ENCODE measurements at places on chromosomes 5 and 9.
A peak's percentile ranks its signal among the peaks of the same experiment; 100 is the strongest.

- H3K27ac ChIP-seq, result no peak overlapping the region
- no peaks in the 10 kb centered on the region for H3K36me3 ChIP-seq
- DNase-seq, result no peak
- H3K4me1 ChIP-seq, result peaks cover 14% of the 10 kb centered on the region
- H3K4me3 ChIP-seq, result no peak overlapping the region
- no peaks in the 10 kb centered on the region for H3K27me3 ChIP-seq
These were observed 95.7 kb downstream of the LPAR1 start for GRCh38 chr9:110942522-110942921.

DNA sequence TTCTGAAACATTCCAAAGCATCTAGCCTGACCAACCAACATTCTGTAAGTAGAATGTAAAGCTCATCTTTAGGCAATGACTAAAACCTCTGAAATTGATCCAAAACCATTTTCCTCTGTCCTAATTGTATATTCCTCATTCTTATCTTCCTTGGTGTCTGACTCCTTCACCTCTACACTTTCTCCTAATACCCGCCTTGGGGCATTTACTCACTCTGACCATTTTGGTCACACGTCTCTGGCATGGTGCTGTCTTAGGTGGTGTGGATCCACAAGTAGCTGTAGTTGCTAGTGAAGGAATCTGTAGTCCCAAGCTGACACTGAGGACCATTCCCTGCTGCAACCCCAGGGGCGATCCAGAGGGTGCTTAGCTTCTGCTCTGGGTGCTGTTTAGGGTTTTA, 40.8 kb upstream of the LMNB1 start:
- no peaks in the 10 kb centered on the region for H3K4me1 ChIP-seq
- H3K27me3 ChIP-seq, result no peaks in the 10 kb centered on the region
- no peak overlapping the region for H3K4me3 ChIP-seq
- no peaks in the 10 kb centered on the region for H3K36me3 ChIP-seq
- DNase-seq, result no peak

DNA sequence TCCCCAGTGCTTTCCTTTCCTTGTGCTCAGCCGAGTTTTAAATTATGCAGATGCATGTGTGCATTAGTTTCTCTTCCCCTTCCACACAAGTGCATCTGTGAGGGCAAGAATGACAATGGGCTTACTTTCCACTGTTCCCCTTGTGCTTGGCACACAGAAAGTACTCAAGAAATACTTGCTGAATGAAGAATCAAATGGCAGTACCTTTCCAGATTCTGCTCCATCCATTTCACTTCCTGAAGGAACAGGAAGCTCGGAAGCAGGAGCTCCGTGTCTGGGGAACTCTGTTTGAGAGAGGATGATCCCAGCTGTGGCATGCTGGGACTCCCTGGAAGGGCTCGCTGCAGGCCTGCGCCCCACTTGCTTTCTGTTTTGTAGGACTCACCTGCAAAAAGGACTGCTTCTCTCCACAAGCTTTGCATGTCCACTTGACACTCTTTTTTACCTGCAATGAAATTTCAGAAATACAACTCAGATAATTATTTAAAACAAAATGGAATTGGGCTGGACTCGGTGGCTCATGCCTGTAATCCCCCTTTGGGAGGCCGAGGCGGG, 5.5 kb downstream of the MRNIP start:
- no peak overlapping the region for H3K4me3 ChIP-seq
- H3K36me3 ChIP-seq, result peaks cover 22% of the 10 kb centered on the region
- DNase-seq, result no peak
- peaks cover 10% of the 10 kb centered on the region for H3K4me1 ChIP-seq
- H3K27ac ChIP-seq, result no peak overlapping the region
- H3K27me3 ChIP-seq, result no peaks in the 10 kb centered on the region

- no peaks in the 10 kb centered on the region for H3K27me3 ChIP-seq
- DNase-seq, result no peak
- no peaks in the 10 kb centered on the region for H3K4me1 ChIP-seq
- peaks cover 45% of the 10 kb centered on the region for H3K36me3 ChIP-seq
These were observed 50.2 kb downstream of the PSMB7 start for GRCh38 chr9:124365036-124365435.

DNA sequence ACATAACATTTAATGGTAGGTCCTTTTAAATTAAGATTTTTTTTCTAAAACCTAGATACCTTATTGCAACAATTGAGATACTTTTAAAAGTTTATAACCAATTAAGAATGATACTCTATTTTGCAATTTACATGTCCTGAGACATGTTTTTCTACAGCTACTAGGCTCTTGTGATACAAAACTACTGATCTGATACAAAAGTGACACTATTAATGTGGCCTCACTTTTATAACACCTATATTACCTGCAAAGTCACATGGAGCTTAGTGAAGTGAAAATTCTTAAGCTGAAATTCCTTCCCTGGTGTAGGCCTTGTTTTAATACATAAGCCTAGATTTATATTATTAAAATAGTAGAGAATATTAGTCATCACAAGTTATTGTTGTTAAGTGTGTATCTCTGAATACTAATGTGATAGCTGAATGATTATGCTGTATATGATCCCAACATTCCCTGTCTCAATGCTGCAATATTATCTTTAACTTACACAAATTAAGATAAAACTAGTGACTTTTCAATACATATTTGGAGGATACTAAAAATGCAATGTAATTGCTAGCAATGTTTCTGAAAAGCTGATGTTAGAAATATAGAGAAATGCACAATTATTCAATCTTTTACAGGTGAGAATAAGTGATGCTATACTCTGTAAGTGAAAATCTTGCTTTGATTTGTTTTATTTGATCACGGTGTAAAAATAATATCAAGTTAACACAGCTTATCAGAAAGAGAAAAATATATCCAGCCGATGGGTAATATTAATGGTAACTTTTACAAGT, 2.6 kb downstream of the NFIB start:
- peaks cover 45% of the 10 kb centered on the region for H3K4me1 ChIP-seq
- H3K4me3 ChIP-seq, result peak overlapping the region; percentile 96
- peak overlapping the region; percentile 95 for H3K27ac ChIP-seq

GRCh38 chr5:171808951-171809350, 23.3 kb downstream of the SMIM23 start:
- no peak overlapping the region for H3K27ac ChIP-seq
- no peaks in the 10 kb centered on the region for H3K36me3 ChIP-seq
- H3K27me3 ChIP-seq, result no peaks in the 10 kb centered on the region
- H3K4me1 ChIP-seq, result no peaks in the 10 kb centered on the region
